Daoy (cell line): ENCODE measurements at places on chromosomes 1 and 21. TPM values are rescaled to one million over a fixed set of nuclear protein-coding genes. Genes with fewer than 3 reads are reported as not detected.

DNA sequence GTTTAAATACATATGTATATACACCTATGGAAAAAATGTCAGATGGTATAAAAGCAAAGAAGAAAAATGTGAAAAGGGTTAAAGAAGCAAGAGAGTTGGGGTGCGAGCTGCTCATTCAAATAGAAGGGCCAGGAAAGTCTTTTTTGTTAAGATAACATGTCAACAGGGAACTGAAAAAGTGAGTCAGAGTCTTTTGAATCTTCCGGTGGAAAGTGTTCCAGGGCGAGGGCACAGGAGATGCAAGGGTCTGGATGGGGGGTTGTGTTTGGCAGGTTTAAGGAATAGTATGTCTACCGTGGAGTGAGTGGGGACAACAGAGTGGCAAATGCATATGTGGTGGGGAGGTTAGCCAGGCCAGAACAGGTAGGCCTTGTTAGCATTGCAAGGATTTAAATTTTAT, 22.2 kb upstream of the GNG12 start:
- no peak for DNase-seq

DNA sequence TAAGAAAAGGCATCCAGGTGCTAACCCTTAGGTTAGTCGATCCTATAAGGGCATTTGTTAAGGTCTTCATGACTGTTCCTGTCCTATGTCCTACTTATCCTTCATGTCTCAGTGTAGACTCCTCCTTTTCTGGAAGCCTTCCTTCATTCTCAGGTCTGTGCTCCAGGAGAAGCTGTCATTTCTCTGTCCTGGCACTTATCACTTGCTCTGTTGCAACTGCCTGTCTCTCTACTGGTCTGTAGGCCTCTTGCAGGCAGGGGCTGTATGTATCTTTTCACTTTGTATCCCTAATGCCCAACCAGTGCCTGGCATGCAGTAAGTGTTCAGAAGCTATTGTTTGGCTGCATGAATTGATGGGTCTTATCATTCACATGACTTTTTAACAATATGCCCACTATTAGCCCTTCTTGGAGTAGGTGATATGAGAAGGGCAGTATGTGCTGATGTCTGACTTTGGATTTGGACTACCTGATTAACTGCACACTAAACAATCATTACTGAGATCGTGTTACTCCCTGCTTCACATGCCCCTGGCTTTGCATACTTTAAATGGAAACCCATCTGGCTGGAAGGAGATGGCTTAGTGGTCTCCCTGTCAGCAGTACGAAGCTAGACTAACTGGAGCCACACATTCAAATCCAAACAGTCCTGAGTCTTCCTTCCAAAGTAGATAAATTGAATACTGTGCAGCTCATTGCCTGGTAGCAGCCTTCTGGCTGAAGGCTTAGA, 88.8 kb downstream of the RGL1 start:
- DNase-seq = no peak

Gene LCE2A
- not detected in 2 replicates for total RNA-seq

Gene RPS6KC1
- 17.0 and 23.5 TPM in 2 replicates for total RNA-seq

- DNase-seq = peak; percentile 26
Measured at GRCh38 chr1:214264196-214264595, 16.8 kb upstream of the SMYD2 start.

DNA sequence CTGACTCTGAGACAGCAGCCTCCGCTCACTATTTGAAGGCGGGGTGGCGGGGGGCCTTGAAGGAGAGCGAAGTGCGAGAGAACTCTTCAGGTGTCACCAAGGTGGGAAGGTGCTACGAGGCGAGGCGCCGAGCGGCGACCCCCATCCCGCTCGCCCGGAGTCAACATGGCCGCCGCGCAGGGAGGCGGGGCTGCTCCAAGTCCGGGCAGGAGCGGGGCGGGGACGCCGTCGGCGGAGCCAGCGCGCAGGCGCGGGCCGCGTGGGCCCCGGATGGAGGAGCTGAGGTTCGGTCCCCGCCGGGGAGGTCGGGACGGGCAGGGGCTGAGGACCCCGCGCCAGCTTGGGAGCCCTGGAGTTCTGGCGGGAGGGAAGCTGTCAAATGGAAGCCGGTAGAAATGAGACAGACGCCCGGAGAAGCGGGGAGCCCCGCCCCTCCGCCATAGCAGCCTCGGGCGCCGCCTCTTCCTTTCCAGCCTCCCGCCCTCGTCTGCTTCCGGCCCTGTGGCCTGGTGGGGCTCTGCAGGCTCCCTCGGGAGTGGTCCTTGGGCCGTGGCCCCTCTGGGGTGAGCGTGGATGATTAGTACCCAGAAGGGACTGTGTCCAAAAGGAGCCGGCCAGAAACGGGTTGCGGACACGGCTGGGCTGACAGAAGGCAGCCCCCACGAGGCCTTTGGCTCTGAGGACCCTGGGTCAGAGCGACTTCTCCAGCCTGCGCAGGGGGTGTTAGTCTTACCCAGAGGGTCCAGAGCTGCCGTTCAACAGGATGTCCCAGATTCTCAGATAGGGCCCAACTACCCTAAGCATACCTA, at the start of gene PIGV:
Gene PIGV (plus strand): TSS at position 245 of the 809 bp plus-strand sequence. CDS start 2,866 bp downstream, outside the sequence.
- peak; percentile 95 for DNase-seq

DNA sequence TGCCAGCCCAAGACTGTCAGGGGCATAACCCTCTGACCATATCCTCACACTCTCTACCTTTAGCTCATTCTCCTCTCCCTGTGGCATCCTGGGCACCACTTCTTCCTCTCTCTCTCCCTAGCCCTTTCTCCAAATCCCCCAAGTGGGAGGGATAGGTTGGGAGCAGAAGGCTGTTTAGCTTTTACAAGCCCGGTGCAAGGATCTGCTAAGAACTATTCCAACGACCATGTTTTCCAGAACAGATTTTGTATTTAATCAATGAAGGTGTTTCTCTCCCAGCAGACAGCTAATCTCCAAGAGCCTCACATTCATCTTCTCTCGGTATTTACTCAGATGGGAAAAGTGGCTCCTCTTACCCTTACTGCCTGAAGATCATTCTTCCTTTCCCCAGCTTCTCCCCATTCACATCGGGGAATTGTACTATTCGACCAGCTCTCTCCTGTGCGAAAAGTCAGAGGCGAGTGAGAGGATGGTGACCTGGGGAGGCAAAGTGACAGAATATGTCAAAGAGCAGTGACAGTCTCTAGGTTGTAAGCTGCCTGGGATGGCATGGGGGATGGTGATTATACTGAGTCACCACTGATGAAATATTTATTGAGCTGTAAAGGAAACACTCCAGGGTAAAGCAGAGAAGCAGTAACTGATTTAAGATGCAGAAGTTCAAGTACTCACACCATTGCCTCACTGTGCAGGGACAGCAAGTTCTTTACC, 47.0 kb upstream of the RBM15 start:
- peak; percentile 51 for DNase-seq

Gene NUF2
- 92.9 and 118 TPM in 2 replicates for total RNA-seq

GRCh38 chr1:244354810-244355278, 96.9 kb downstream of the ADSS2 start:
- no peak for DNase-seq

Gene ANKRD45
- total RNA-seq = 0.23 and 1.2 TPM in 2 replicates

- DNase-seq = peak; percentile 51
Measured at GRCh38 chr1:203871114-203871880, 9.9 kb downstream of the SNRPE start.

Gene S100A1
- 0.40 TPM in 1 of 2 replicates, not detected in the other for total RNA-seq

DNA sequence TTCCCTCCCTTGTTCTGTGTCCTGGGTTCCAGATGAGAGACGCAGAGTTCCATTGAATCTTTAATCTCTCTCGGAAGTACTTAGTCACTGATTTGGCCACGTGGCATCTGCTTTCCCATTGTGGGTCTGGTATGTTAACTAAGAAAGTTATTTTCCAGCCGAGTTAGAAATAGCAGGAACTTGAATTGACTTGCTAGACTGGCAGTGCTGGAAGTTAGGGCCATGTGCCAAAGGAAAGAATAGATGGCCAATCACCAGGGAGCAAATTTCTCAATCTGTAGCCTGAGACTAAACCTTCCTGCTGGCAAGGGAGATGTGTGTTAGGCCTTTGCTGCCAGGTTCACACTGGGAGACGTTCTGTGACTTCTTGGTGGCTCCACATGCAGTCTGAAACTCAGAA, 24.2 kb upstream of the SLFNL1 start:
- DNase-seq = no peak

Gene FCAMR
- not detected in 2 replicates for total RNA-seq

- peak; percentile 75 for DNase-seq
Measured at GRCh38 chr1:1973716-1974642, 29.6 kb downstream of the CFAP74 start.

GRCh38 chr1:23801338-23801748, 789 bp upstream of the GALE start:
- no peak for DNase-seq

Gene SNAPIN
- total RNA-seq = 45.0 and 58.5 TPM in 2 replicates

DNA sequence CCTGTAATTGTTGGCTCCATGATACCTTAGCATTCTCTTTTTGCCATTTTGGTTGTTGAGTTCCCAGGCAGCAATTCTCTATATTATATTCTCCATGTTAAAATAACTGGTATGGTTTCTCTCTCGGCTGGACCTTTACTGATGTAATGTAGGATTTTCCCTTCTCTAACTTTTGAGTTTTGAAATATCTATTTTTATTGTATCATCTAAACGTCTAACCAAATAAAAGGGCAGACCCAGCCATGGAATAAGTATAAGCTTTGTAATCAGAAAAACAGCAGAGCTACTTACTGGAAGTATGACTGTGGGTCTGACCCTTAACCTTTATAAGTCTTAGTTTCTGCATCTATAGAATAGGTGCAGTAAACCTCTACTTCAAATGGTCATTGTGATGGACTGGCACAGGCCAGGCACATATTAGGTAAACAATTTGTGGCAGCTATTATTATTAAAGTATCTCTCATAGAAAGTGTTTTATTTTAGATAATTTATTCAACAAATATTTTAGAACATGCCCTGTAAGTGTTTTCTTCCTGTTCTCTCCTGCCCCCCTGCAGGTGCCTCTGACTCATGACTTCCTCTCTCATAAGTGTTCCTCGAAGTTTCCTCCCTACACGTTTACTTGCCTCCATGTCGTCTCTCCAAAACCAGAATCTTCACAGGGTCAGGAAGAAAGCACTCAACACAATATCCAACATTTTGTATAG, 224.9 kb upstream of the FGGY start:
- peak; percentile 62 for DNase-seq

GRCh38 chr1:223771814-223772770, 59.8 kb downstream of the CAPN2 start:
- DNase-seq = peak; percentile 93

DNA sequence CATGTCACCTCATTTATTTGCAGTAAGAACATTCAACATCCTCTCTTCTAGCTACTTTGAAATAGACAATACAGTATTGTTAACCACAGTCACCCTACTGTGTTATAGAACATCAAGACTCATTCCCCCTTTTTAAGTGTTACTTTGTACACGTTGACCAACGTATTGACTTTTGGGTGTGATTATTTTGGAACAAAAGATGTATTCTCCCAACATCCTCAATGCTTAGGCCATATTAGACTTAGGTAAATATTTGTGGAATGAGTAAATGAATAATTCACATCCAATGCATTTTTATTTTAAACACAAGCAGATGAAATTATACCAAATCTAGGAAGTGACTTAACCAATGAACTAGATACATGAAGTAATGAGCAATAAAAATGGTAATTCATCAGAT, 296.6 kb downstream of the CHRM3 start:
- no peak for DNase-seq

- DNase-seq = no peak
Measured at GRCh38 chr21:36663033-36663855, 35.7 kb upstream of the SIM2 start.

DNA sequence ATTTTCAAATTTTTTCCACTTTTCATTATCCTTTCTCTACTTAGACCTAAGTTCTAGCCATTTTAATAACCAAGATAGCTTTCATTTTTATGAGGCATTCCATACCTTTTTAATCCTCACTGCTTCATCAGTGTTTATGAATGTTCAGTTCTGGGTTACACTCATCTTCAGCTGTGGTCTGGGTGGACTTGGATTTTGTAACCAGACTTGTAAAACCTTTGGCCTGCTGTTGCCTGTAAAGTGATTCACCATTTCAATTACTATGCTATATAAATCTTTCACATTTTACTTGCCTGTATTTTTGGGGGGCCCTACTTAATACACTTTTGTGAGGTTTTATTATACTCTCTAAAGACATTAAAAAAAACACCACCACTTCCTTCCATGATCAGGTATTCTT, 46.2 kb downstream of the USP25 start:
- peak; percentile 22 for DNase-seq

DNA sequence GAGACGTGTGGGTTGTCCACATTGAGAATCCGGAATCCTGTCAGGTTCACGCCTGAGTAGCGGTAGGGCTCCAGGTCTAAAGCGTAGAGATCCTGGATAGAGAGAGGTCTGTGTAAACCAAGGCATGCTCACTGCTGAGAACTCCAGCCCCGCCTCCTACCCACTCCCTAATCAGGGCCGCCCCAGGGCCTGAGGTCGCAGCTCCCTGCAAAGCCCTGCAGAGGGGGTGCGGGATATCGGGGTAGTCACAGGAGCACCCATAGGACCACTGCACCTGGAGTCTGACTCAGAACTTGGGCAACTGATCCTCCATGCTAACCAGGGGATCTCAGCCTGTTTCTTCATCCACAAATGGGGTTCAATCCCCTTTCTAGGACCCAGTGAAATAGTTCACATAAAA, 174.4 kb downstream of the GRIK3 start:
- DNase-seq = no peak

Gene CFAP107
- not detected in 2 replicates for total RNA-seq

Gene HSD11B1
- not detected in 2 replicates for total RNA-seq

GRCh38 chr1:149966405-149966804, 29.7 kb upstream of the MTMR11 start:
- DNase-seq = no peak

- no peak for DNase-seq
Measured at GRCh38 chr21:29219165-29219770, 79.5 kb upstream of the BACH1 start.

GRCh38 chr1:167763525-167764220, 41.9 kb downstream of the MPZL1 start:
- no peak for DNase-seq

Gene CLIC6
- 2.1 and 3.1 TPM in 2 replicates for total RNA-seq

- DNase-seq = no peak
Measured at GRCh38 chr1:231871878-231872277, 245.3 kb downstream of the DISC1 start.

DNA sequence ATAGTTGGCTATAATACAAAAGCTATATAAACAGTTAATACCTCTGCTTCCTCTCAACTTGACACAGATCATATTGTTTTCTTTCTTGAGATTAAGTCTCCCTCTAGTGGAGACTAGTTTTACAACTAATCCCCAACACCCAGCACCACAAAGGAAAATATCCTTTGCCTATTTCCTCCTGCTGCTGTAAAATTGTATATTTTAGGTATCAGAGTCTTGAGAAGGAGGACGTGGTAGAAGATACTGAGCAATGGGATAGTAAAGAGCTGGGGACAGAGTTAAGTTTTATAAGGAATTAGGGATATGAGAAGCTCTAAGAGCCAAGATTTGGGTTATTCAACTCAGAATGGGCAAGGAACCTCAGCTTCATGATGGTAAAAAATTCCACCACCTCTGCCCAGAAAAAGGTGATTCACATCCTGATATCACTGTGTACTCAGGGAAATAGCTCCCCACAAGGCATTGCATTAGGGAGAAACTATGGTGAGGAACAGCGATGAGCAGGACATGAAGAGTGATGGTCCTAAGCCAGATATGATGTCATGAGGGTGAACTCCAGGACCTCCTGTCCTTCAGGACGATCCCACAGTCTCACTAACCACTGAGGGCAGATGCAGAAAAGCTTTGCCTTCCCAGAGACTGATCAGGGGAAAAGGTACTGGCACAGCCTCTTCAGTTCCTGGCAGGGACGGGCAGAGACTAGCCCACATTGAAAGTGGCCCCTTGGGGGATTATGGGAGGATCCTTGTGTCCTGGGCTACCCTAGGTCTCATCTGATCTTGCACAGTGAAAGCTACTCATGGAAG, 14.7 kb upstream of the CFAP126 start:
- DNase-seq = peak; percentile 68

Gene FOXD3
- 0.12 and 3.4 TPM in 2 replicates for total RNA-seq
